ENCODE measurements at places on chromosomes 7 and 10. TPM values are rescaled to one million over a fixed set of nuclear protein-coding genes. Genes with fewer than 3 reads are reported as not detected.

MKX gene
- 0.51 TPM for total RNA-seq

C10orf53 gene
- total RNA-seq, result not detected

YWHAG gene
- total RNA-seq, result 142 TPM

TUBGCP2 gene
- total RNA-seq, result 47.7 TPM

DNA sequence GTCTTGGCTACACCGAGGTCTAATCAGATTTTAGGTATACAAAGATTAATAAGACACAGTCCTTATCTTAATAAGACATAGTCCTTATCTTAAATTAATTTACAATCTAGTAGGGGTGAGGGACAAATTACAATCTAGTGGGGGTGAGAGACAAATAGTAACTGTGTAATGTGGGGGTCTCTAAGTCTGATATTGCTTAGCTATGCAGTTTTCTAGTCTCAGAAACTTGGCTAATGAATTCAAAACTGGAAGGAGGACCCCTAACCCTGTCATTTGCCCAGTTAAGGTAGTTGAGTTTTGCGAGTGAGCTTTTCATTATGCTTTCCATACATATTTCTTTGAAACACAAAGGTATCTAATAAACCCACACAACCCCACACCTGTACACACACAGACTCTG is 136.1 kb downstream of the DPP6 start:
- DNase-seq, result no peak

DNA sequence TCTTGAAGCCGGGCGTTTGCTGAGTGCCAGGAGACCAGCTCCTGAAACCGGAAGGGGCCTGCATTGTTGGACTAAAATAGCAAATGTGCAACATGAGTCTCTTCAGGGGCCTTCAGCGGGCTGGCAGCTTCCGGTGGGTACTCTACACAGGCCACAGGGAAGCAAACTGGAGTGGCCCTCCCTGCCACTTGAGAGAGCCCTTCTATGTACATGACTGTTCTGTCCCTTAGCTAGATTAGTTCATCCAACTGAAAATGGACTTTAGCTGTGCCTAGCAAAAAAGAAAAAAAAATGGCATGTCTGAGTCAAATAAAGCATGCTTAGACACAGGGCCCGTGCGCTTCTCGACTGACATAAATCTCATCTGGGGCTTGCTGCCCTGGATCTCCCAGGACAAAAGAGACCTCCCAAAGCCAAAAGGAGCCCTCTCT is 115.3 kb upstream of the TCF7L2 start:
- DNase-seq, result peak; percentile 78

DNA sequence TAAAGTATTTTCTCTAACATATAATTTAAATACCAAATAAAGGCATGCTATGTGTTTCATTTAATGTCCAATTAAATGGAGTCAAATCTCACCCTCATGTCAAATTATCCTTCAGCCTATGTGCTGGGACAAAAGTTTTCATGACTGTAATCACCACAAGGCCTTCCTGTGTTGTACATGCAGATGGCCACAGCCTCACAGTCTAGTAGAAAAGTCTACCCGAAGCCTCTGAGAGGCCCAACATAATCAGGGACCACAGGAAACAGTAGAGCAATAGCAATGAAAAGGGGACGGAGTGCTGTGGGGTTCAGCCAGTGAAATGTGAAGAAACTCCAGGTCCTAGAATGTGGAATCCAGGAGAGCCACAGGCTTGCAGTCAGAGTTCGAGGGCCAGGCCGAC is 140.2 kb upstream of the KLF6 start:
- DNase-seq, result no peak

DNA sequence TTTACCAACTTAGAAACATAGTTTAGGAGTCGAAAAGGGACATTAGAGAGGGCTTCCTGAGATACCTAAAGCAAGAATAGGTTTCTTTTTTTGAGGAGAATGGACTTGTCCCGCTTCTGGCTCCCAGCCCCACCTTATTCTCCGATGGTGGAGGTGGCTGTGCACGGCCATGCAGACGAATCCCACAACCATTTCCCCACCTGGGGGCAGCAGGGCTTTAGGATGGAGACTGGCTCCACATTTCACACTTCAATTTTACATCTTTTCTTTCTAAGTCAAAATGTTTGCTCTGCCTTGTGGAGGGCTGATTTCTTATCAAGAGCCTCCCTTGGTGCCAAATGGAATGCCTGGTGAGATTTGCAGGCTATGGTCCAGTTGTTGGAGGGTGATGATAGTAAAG is 118.5 kb downstream of the GLRX3 start:
- DNase-seq, result no peak
